ENCODE measurements at places on chromosomes 11 and 22.

GRCh38 chr11:14413307-14414069 lies 54.5 kb upstream of the RRAS2 start:
- DNase-seq, result no peak

GRCh38 chr11:122556605-122557004 lies 98.9 kb upstream of the UBASH3B start:
- DNase-seq, result no peak

GRCh38 chr11:69695581-69695980 lies 8.2 kb downstream of the FGF19 start:
- no peak for DNase-seq

DNA sequence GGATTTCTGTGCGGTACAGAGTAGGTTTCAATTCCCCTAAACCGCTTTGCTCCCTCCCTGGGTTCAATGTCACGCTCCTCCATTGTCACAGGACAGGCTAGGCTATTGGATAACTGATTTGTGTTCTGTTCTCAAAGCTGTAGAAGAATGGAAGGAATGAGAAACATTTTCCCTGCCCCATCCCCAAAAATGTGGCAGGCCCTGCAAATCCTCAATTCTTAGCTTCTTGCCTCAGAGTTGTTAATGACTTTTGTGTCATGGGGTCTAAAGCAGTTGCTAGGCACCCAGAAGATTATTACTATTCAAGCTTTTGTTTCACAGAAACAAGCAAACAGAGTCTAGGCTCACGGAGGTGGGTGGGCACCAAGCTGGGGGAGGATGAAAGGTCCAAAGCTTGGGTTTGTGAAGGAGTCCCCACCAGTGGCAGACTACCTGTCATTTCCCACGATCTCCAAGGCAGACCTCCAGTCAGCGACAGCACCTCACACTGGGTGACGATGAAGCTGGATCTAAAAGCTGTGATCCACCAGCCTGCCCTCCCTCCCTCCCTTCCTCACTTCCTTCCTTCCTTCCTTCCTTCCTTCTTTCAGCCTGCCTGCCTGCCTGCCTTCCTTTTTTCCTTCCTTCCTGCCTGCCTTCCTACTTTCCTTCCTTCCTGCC lies 1080.2 kb downstream of the OPCML start:
- DNase-seq, result no peak

DNA sequence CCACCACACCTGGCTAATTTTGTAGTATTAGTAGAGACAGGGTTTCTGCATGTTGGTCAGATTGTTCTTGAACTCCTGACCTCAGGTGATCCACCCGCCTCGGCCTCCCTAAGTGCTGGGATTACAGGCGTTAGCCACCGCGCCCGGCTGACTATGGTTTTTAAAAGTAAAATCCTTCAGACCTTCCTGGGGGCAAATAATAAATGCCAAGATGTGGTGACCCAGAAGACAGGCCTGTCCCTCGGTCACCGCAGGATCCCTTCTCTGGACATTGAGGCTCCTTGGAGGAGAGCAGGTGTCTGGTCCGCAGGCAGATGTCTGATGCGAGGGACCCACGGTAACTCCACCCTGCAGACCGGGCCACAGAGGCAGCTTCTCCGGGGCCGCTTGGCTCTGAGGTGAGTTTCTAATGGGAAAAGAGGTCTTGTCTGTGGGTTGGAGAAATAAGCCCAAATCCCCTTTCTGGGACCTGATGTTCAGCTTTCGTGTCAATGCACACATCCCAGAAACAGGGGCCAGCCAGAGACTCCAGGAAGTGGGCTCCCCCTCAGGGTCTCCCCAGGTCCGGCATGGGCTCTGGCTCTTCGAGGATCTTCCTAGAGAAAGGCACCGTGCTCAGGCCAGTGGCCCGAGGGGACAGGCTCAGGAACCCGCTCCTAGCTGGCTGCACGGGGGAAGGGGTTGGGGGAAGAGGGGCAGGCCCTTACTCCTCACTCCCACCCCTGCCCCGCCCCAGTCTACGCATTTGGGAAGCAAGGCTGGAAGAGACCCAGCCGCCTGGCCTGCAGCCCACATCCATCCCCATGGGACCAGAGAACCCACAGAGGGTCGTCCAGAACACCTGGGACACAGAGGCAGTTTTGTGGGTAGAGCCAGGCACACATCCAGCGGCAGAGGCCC lies 100.6 kb downstream of the WNT7B start:
- no peak for DNase-seq

- DNase-seq, result no peak
These were observed 372.1 kb downstream of the BRD1 start for GRCh38 chr22:49455595-49455994.

- no peak for DNase-seq
These were observed 49.9 kb upstream of the TRIM77 start for GRCh38 chr11:89660234-89660633.

GRCh38 chr22:32622004-32622743 lies 147.6 kb downstream of the FBXO7 start:
- DNase-seq, result no peak

- DNase-seq, result no peak
These were observed 896.9 kb downstream of the KCNA4 start for GRCh38 chr11:29119707-29120618.

- no peak for DNase-seq
These were observed 24.6 kb upstream of the CCDC90B start for GRCh38 chr11:83310718-83311117.

GRCh38 chr11:81444297-81444696 lies 1289.4 kb downstream of the FAM181B start:
- DNase-seq, result no peak

DNA sequence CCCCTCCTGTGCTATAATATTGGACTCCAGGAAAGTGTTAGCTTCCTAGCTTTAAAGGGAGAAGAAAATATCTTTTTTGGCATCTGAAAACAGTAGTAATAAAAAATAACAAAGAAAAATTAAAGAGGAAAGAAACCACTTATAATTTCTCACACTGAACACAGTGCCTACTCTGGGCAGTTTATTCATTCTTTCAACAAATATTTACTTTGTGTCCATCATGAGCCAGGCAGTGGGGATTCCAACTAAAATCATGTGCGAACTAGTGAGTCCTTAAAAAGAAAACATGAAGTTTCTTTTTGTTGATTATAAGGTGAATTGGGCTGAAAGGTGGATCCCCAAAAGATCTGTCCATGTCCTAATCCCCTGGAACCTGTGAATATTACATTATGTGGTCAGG lies 16.0 kb upstream of the ELF5 start:
- no peak for DNase-seq

All from frontal cortex (tissue), 4 donors.